ENCODE measurements at places on chromosomes 12 and 14.

DNA sequence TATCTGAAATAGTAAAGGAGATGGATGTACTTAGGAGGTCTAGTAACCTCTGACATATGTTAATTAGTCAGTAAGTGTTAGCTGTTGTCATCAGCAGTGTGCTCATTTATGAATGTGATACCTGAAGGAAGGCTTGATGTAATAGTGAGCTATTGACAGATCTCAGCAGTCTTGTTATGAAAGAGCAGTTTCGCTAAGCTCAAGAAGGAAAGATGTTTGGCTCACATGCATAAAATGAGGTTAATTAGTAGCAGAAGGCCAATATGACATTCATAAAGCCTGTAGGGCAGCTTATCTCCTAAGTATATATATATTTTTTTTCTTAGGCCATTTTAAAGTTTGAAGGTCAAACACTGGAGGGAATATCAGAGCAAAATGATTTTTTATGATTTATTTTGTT is 2.8 kb downstream of the FAM234B start:
- no peak for DNase-seq

GRCh38 chr14:65281991-65282895 is 130.3 kb upstream of the FUT8 start:
- DNase-seq: no peak

DNA sequence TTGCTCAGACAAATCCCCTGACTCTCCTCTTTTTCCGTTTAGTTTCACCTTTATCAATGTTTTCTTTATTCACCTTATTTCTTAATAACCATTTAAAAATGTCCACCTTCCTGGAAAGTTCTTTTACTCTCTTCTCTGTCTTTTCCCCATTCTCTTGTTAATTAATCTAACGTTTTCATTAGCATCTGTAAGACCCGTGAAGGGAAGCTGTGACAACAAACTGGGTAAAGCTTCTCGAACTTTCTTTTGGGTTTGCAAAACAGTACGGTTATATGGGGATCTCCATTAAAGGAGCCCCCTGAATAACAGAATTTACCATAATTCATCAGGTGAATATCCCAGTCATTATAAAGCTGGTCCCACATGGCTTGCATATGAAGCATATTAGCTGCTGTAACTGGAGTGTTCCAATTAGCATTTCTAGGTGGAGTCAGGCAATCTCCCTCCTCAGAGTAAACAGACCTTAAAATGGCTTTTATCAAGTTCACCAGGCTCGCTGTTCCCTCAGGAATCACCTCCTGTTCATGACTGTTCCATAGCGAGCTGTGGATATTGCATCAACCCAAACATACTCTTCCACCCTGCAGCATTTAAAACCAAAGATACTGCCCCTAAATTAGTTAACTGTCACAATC is 42.4 kb downstream of the TMEM30B start:
- DNase-seq: no peak

DNA sequence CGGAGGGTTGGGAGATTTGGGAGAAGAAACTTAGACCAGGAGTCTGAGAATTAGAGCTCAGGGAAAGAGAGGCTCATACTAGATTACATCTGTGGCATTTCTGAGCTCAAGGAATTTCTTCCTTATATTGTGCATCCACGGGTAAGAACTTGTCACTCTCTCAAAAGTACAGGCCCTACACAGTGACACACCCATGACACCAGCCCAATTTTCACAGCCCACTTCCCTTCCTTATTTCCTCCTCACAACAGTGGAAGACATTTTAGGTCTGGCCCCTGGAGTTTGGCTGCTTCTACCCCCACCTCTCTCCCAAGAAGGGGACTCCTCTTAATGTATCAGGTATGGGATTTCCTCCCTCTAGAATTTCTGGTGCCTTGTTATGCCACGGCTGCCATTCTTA is 9.2 kb upstream of the ZNF385A start:
- no peak for DNase-seq

- DNase-seq: no peak
Measured at GRCh38 chr12:109113661-109114321, 2.6 kb upstream of the ACACB start.

DNA sequence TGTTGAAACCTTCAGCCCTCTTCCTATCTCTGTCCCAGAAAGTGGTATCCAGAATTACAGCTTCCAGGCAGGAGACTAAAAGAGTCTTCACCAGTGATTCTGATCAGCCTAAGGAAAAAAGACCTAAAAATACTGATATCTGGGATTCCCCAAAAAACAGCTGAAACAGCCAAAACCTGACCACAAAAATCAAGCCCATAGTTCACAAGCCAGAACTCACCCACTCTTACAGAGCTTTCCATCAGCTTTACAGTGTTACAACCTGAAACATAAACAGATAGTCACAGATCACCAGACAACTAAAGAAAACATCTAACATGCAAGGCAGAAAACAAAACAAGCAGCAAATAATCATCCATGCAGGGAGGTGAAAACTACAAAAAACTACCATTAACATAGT is 26.0 kb upstream of the TSPAN8 start:
- no peak for DNase-seq

DNA sequence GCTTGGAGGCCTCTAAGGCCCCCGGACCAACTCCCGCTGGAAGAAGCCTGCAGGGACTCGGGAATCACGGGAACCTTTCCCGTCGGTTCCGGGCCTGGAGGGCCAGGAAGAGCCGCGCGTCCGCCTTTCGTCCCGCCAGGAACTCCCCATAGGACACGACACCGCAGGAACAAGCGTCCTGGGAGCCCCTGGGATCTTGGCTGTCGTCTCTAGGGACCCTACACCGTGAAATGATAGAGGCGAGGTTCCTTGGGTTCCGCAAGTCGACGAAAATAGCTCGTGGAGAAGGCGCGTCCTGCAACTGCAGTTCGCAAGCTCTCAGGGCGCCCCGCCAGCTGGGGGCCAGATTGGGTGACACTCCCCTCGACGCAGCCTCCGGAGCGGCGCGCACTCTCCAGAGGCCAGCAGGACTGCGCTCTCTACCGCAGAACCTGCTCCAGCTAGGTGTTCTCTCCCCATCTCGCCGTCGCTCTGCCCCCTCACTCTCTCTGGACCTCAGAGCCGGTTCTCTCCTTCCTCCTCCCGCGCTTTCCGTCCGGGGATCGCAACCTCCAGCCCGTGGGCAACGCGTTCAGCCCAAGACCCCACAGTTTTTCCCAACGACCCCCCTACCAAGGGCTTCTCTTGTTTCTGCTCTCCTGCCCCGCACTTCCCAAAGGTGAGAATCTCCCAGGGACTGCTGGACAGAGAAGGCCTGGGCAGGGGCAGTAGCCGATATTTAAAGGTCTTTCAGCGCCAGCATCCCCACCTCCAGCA is 776 bp downstream of the BMP4 start:
- DNase-seq: no peak

- no peak for DNase-seq
Measured at GRCh38 chr12:104263026-104263425, 40.5 kb upstream of the EID3 start.

DNA sequence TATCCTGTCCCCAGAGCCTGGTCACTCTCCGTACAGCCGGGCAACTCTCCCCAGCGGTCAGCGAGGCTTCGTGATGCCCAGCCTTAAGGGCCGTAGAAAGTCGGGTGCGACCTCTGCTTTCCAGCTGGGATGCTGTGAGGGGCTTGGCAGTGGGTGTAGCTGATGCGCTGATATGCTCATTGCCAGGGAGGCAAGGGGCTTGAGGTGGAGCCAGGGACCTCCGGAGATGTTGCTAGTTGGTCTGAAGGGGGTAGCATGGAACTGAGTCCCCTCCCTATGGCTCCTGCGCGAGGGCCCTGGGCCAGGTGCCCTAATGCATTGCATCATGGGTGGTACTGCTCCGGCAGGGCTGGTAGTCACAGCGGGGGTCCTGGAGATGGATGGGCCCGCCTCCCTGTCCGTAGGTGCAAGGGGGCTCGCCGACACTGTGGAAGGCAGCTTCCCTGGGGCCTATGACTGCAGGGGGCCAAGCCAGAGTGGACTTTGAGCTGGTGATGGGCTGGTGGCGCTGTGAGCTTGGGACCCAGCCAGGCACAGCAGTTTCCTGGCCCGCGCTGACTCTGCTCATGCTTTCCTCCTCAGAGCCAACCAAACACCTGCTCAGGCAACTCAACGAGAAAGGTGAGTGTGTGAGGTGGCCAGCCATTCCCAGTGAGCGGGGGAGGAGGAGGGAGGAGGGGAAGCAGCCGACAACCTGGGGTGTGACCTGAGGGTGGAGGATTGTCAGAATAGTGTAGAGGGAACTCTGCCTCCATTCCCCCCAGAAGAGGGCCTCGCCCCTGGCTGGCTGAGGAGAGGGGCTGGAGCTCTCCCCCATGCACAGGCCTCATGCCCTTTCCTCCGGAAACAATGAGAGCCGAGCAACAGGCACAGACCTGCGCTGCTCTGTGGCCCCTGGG is 32.3 kb downstream of the PLEKHG3 start:
- DNase-seq: no peak

GRCh38 chr14:22570132-22570949 is 18.7 kb downstream of the DAD1 start:
- DNase-seq: no peak

DNA sequence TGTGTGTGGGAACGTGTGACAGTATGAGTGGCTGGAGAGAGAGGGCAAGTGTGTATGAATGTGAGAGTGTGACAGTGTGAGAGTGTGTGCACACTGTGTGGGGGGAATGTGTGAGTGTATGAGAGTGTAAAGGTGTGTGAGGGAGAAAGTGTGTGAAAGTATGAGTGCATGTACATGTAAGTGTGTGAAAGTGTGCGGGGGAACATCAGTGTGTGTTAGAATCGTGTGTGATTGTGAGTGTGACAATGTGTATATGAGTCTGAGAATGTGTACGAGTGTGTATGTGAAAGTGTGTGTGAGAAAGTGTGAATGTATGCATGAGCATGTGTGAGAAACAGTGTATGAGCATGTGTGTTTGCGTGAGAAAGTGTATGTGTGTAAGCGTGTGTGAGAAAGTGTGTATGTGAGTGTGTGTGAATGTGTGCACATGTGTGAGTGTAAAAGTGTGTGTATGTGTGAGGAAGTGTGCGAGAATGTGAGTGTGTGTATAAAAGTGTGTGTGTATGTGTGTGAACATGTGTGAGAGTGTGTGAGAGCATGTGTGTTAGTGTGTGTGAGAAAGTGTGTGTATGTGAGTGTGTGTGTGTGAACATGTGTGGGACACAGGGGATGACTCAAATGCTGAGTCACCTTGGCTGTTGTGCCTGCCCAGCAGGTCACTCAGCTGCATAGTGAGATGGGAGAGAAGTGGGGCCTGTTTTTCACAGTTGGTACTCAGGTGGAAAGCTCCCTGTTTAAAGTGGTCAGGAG is 220.5 kb upstream of the TBX3 start:
- no peak for DNase-seq

- no peak for DNase-seq
Measured at GRCh38 chr14:51954031-51954430, 35.3 kb upstream of the RTRAF start.

- no peak for DNase-seq
Measured at GRCh38 chr14:96574171-96574632, 72.0 kb downstream of the PAPOLA start.

DNA sequence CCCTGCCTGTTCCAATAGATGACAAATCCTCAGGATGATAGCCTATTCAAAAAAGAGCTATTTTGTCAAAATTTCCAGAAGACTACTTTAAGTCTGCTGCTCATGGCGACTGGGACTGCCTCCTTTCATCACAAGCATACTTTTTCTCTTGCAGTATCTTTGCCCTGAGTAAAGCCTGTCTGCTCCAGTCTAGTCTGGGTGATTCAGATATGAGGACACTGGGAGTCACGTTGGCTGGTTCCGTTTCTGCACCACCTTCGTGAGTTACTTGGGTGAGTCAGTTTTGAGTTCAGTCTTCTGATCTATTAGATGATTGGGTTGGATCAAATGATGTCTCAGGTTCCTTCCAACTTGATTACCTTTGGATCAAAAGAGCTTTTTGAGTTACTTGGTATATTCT is 301.3 kb upstream of the STXBP6 start:
- no peak for DNase-seq

- DNase-seq: no peak
Measured at GRCh38 chr12:51793201-51793600, 55.3 kb downstream of the FIGNL2 start.

DNA sequence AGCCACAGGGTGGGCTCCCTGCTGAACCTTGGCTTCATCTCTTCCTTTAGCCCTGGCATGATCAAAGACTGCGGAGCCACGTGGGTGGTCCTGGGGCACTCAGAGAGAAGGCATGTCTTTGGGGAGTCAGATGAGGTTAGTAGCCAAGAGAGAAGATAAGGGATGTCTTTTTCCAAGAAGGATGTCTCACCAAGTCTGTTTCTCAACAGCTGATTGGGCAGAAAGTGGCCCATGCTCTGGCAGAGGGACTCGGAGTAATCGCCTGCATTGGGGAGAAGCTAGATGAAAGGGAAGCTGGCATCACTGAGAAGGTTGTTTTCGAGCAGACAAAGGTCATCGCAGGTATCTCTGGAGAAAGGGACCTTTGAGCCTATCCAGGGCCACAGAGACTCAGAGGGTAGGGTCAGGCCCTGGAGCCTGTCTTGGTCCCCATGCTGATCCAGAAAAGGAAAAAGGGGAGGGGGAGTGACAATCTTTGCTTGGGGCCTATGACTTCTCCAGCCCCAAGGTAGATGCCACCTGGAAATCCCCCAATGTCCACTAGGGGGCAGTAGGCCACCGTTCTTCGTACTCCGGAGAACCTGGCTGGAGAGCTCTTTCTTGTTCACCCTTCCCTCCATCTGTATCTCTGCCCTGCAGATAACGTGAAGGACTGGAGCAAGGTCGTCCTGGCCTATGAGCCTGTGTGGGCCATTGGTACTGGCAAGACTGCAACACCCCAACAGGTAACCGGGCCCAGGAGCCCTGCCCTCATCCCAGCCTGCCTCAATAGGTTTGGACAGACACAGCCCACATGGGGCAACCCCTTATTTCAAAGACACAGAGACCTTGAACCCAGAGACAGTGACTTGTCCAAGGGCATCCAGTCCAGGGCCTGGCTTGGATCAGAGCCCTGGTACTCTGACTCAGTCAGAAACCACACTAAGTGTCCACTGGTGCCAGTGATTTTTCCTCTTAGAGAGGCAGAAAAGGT is 2.0 kb downstream of the TPI1 start:
- DNase-seq: no peak

GRCh38 chr12:130830246-130830551 is 8.9 kb downstream of the STX2 start:
- no peak for DNase-seq

- DNase-seq: no peak
Measured at GRCh38 chr12:57983146-57983857, 41.9 kb downstream of the ATP23 start.

DNA sequence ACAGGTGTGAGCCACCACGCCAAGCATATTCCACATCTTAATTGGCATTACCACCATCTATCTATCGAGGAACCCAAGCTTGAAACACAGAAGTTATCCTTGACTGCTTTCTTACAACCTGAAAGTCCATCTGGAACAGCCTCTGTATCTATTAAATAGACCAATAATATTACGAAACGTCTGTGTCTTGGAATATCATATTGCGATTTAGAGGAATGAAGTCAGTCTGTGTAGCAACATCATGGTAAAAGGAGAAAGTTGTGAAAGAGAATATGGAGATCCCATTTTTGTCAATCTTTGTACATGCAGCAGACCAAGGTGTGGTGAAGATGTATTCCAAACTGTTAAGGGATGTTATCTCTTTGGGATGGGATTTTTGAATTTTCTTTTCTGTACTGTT is 25.8 kb upstream of the MAX start:
- DNase-seq: no peak

Measured in cortex of kidney (tissue), 1 donor.